ENCODE measurements at places on chromosomes 4 and X.

DNA sequence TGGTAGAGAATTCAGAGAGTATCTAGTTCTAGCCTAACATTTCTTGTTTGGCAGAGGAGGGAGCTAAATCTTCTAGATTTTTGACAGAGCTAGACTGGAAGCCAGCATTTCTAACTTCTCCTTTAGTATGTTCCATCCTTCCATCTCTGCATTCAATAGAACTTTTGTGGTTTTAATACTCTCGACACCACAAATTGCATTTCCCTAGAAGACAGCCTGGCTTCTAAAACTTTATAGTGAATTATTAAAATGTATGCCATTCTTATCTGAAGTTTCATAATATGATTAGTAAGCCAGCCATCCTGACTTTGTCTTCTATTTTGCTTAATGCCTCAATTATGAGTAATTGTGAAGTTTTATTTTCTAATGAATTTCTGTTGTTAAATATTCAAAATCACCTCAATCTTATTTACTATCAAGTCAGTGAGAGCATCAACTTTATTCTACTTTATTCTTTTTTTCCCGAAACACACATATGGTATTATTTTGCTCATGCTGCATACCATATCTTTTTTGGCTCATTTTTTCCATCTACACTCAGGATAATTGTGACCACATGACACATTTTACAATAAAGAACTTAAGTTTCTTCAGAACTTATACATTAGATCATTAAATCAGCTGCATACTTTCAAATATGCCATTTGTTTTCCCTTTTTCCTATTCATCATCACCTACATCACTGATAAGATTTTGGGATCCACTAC is 30.2 kb downstream of the EDNRA start:
- no peak for DNase-seq

DNA sequence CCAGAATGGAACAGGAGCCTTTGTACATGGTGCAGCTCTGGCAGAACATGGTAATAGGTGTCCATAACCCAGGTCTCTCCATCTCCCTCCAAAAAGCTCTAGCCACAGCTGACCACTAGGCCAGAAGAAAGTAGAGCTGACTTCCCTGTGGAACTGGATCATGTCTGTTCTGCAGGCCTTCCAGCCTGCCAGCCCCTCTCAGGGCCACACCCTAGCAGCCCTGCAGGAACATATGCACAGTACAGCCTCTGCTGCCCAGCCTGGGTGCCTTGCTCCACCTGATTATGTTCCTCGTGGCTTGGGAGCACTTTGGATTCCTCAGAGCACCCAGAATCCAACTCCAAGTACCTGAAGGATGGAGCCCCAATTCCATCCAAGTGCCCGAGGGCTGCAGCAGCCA is 12.0 kb downstream of the NDST3 start:
- DNase-seq = no peak

GRCh38 chr4:146243141-146243882 is 29.0 kb downstream of the REELD1 start:
- DNase-seq = peak; percentile 38

- DNase-seq = peak; percentile 22
These were observed 28.9 kb downstream of the SNX25 start for GRCh38 chr4:185238215-185238681.

DNA sequence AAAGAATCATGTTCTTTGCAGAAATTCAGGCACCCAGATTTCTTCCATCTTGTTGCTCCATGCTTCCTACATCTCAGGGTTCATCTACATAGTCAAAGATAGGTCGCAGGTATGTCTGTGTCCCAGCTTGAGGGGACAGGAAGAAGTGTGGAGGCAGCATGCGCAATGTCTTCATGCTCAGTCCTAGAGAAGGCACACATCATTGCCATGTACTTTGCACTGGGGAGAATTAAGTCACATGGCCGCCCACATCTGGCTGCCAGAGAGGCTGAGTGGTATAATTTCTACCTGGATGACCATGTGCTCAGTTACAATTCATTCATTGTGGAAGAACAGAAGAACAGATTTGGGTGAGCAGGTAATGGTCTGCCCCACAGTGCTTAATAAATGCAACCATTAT is 54.1 kb downstream of the GAB1 start:
- no peak for DNase-seq

DNA sequence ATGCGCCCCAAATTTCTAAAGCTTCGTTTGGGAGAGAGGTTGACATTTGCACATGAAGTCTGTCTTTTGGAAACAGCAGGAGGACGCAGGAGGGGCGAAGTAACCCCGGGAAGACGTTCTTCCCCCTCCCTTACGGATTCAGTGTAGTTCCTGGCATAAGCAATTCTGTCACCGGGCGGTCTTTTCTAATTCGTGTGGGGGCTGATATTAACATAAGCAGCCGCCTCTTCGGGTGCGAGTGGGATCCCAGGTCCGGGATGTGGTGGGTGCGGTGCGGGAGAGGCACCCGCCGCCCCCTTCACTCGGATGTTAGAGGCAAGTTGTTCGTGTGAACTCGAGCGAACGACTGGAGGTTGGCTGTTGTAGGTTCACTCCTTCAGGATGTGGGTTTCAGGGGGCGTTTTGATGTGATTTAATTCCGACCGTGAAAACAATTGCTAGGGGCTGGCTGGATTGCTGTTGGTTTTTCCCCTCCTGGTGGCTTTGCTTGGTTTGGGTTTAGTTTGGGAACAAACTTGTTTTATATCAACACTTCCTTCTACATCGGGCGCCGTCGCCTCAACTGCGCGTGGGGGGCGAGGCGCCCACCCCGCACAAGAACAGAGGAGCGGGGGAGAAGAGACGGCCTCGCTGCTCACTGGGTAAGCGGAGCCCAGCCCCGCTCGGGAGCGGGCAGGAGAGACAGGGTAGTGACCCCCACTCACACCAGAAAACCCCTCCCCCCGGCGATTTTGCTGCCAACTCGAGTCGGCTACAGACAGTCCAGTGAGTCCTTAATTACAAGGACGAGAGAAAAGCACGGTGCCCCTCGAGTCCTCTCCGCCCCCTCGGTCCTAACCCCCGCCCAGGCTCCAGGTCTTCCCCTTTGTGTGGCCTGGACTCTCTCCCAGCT is 2.9 kb upstream of the LEF1 start:
- no peak for DNase-seq

DNA sequence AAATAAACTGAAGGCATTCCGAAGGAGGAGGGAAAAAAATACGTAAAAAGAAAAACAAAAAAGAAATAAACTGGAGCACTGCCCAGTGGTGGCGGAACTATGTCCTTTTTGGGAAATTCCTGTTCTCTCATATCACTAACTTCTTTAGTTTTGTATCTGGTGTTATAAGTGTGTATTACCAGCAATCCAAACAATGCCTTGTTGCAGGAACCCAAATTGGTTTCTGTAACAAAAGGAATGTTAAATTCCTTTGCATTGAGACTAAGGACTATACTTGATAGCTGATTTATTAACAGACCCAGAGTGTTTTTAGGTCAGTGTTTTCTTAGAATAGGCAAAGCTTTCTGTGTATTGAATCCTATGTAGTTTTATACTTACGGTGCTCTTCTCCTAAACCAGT is 6.6 kb downstream of the CCNG2 start:
- DNase-seq = no peak

GRCh38 chrX:67622053-67622585 is 78.3 kb downstream of the AR start:
- DNase-seq = no peak

DNA sequence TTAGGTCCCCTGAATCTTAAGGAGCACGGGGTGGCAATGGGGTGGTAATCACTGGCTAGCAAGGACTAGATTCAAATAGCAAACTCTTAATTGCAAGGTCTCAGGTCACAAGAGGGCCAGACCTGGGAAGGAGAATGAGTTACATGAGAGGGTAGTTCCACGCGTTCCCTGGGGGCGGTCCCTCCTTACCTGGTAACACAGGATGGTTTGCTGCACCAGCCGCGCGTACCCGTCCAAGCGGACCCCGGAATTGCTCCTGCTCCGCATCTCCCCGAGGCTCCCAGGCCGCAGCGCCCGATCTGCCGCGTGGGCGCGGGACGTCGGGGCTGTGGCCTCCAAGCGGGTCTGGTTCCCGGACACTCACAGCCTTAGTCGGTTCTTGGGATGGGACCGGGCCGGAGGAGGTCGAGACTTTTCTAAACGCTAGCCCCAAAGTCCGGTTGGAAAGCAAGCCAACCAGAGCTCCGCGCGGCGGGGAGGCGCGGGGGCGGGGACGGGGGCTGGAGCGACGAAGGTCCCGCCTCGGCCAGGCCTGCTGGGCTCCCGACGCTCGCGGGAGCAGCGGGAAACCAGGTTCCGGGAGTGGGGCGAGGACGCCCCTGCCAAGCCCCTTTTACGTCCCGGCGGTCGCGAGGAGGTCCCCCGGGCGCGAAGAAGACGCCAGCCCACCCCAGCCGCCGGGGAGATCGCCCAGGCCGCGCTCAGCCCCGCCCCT is at the start of gene PHKA2:
Gene PHKA2 (minus strand): TSS at position 449 of the 715 bp plus-strand sequence. CDS start 182 bp downstream, at position 267.
- DNase-seq = peak; percentile 21

DNA sequence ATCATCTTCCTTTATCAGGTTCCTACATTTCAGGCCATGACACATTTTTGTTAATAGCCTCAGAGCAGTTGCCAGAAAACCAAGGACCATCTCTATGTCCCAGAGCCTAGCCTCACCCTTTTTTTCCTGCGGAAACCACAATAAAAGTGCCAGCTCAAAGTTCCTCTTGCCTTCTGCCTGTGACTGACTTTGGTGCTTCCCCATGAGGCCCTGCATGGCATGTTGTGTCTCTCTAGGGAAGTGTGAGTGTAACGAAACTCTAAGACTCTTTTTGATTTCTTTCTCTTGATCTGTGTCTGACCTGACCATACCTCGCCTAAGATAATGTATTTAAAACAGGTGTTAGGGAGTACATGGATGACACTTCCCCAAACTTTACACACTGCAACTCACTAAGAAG is 642.3 kb upstream of the BOD1L1 start:
- no peak for DNase-seq

GRCh38 chr4:143404555-143404954 is 67.9 kb downstream of the GAB1 start:
- no peak for DNase-seq

DNA sequence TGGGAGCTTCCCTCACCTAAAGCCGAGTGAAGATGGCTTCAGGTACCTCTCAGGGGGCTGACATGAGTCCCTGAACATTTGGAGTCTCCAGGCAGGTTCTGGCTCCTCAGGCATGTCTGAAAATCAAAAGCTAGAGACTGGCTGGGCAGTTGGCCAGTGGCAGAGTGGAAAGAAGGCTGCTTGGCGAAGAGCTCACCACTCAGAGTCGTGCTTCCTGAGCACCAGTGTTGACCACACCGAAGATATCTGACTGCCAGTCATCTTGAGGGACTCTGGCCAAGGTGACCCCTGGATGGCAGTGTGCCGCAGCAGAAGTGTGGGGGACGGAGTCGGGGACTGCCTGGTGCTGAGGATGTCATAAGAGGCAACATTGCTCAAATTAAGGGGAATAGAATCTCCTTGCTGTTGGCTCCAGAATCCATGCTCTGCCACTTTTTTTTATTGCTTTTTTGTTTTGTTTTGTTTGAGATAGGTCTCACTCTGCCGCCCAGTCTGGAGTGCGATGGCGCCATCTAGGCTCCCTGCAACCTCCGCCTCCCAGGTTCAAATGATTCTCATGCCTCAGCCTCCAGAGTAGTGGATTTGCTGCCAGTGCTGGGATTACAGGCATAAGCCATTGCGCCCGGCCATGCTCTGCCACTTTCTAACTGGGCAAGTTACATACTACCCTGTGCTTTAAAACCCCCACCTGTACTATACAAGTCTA is 172.5 kb upstream of the GATB start:
- no peak for DNase-seq

DNA sequence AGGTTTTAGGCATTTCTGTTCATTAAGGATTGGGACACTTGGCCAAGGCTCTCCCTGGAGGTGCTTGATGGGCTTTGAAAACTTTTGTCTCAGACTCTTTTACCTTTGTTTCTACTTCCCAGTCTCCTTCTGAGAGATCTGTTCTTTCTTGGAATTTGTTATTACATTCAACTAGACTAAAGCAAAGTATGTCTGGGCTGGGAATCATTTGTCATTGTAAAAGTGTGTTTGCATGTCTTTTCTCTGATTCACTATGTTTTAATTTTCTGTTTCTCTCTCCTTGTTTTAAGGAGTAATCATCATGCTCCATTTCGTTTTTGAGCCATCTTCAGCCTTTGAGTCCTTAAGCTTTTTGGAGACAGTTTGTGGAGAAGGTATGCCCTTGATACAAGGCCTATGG is 12.2 kb upstream of the PGRMC2 start:
- DNase-seq = no peak

DNA sequence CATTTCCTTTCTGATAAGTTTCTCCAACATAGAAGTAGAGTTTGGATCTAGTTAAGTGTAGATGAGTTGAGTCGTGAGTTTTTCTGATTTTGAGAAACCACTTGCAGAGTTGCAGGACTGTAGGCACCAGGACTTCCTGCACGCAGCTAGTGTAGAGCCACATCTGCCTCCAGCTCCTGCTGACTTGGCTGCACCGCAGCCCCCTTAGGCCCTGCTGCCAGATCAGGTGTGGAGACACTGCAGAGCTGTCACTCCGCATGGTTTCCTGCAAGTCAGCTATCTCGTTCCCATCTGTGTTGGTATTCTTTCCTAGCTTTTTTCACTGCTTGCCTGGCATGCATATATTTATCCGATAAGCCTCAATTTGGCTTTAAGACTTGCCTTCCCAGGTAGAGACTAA is 48.9 kb downstream of the PCDH7 start:
- DNase-seq = no peak

- no peak for DNase-seq
These were observed 6.6 kb downstream of the CLNK start for GRCh38 chr4:10677796-10678497.

Data from activated CD4-positive, alpha-beta T cell treated with anti-CD3 and anti-CD28 coated beads, Interleukin-2, Interleukin-4, amounts not matched to agents 100 ng/mL and 50 ng/mL, durations not matched to agents 16 hours and 8 hours (primary cell).